ENCODE measurements at places on chromosomes 12 and 14.

- no peak for DNase-seq
Measured at GRCh38 chr14:20341646-20342045, 1.8 kb upstream of the PARP2 start.

GRCh38 chr12:19615384-19615725 lies 176.1 kb downstream of the AEBP2 start:
- no peak for DNase-seq

DNA sequence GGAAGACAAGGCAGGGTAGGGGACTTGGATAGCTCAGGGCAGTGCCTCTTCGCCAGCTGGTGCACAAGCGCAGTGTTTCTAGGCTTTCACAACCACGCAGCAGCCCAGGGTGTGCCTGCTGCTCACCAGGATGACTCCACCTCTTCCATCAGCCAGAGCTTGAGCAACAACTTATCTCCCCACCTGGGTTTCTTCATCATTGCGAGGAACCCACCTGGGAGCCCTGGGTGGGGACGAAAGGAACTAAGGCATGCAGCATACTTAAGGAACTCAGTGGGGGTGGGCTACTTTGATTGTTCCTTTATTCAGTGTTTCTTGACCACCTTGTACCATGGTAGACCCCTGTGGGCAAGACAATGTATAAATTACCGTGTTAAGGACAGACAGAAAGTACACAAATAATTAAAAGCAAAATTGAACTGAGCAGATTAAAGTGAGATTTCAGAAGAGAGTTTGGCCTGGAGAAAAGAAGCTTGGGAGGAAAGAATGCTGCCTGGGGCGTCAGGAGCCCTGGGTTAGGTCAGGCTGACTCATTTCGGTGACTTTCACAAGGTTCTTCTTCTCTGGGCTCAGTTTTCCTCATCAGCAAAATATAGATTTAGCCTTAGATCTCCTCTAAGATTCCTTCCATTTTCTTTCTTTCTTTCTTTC lies 22.9 kb downstream of the KRT18 start:
- no peak for DNase-seq

- DNase-seq: no peak
Measured at GRCh38 chr12:97754306-97754705, 291.7 kb downstream of the RMST start.

GRCh38 chr14:52833891-52834290 lies 42.5 kb upstream of the GNPNAT1 start:
- no peak for DNase-seq

All from AG04449 (cell line).